ENCODE measurements at places on chromosomes 16 and 17.
A peak's percentile ranks its signal among the peaks of the same experiment; 100 is the strongest.

GRCh38 chr17:42853597-42853967 lies 2.6 kb downstream of the AOC3 start:
- DNase-seq: no peak

DNA sequence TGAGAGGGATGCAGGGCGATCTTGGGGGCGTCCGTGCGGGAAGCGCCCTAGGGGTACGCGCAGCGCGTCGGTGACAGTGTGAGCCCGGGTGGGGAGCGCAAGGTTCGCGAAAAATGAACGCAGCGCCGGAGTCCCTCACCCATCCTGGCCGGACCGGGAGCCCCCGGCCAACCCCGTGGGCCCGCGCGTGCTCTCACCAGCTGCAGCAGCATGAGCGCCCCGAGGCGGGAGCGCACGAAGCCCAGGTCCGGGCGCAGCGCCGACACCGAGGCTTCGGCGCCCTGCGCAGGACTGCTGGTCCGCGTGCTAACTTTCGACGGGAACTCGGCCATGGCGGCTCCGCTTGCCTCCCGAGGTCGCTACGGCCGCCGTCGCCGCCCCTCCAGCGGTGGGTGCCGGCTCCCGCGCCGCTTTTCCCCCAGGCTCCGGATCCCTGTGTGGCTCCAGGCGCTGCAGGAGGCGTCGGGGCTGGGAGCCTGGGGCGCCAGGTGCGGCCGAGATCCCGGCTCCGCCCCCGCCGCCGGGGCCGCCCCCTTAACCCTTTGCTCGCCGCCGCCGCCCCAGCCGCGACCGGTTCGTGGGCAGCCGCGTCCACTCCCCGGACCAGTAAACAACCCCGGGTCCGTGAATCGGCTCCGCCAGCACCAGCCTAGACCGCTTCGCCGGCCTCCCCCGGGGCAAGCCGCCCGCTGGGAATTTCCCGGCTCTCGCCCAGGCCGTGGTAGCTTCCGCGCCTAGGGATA lies at the start of gene PLLP:
Gene PLLP (minus strand): TSS at position 464 of the 743 bp plus-strand sequence. CDS start 132 bp downstream, at position 332.
- DNase-seq: peak; percentile 45

DNA sequence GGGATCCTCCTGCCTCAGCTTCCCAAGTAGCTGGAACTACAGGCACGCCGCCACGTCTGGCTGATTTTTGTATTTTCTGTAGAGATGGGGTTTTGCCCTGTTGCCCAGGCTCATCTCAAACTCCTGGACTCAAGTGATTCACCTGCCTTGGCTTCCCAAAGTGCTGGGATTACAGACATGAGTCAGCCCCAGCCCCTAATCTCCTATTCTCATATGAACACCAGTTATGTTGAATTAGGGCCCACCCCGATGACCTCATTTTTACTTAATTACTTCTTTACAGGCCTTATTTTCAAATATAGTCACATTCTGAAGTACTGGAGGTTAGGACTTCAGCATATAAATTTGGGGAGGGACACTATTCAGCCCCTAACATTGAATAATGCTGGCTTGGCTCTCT lies 49.2 kb downstream of the ZNRF1 start:
- DNase-seq: peak; percentile 34

DNA sequence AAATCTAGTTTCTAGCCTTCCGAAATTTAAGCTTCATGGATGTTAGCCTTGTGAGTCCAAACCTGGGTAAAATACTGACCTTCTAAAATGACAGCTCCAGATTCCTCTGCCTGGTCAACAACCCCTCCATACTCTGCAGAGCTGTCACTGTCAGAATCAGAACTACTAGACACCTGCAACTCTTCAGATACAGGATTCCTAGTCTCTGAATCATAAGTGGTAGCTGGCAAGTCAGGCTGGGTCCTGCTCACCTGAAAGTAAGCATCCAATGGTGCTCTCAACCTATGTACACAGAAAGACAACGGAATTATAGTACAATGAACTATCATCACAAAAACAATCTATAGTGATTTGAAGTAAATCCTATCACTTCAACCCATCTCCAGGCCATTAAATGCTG lies 14.8 kb downstream of the RFWD3 start:
- DNase-seq: no peak

- DNase-seq: peak; percentile 98
Measured at GRCh38 chr17:7887482-7888183, 956 bp upstream of the CHD3 start.

DNA sequence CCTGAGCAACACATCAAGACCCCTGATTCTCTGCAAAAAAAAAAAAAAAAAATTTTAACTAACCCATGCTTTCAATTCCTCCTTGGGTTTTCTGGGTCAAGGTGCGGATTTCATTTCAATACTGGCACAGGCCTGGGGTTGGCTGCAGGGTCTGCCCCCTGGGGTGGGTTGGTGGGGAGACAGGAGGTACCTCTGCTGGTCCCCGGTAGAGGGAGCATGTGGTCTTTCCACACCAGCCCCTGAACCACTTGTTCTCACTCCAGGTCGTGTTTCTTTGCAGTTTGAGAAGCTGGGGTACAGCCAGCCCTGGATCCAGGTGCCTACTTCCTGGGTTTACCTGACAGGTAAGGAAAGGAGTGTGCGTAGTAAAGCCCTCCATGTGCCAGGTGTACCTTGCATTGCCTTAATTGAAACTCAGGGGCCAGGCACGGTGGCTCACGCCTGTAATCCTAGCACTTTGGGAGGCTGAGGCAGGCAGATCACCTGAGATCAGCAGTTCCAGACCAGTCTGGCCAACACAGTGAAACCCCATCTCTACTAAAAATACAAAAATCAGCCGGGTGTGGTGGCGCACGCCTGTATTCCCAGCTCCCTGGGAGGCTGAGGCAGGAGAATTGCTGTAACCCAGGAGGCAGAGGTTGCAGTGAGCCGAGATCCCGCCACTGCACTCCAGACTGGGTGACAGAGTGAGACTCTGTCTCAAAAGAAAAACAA lies 21.8 kb downstream of the SDR42E2 start:
- DNase-seq: no peak

DNA sequence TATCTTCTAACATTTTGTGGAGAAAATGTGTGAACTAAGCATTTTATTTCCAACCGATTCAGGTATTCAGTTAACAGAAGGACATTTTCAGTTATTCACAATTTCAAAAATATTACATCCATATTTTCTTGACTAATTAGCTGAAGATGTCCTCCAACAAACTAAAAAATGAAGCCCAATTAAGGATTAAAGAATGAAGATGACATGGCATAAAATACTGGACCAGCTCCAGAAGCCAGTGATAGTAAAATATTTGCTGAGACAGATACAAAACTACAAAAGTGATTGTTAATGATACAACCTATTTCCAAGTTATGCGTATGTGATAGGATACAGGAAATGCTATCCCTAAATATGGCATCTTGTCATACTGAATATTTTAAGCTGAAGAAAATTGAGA lies 48.6 kb downstream of the PMP22 start:
- no peak for DNase-seq

DNA sequence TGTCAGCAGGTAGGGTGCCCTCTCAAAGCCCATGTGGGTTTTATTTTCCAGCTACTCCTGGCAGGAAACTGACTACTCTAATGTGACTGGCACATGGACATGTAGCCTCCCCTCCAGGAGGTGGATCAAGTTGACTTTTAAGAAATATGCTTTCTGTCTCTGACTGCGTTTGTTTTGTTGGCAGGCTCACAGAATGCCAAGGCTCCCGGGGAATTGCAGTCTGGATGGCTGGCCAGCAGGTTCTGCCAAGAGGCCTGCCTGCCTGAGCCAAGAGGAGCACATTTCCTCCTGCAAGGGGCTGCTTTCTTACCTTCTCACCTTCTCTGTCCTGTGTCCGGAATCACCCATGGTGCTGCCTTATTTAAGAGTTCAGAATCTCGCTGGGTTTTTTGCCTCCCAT lies 217.3 kb upstream of the ERCC4 start:
- DNase-seq: no peak

DNA sequence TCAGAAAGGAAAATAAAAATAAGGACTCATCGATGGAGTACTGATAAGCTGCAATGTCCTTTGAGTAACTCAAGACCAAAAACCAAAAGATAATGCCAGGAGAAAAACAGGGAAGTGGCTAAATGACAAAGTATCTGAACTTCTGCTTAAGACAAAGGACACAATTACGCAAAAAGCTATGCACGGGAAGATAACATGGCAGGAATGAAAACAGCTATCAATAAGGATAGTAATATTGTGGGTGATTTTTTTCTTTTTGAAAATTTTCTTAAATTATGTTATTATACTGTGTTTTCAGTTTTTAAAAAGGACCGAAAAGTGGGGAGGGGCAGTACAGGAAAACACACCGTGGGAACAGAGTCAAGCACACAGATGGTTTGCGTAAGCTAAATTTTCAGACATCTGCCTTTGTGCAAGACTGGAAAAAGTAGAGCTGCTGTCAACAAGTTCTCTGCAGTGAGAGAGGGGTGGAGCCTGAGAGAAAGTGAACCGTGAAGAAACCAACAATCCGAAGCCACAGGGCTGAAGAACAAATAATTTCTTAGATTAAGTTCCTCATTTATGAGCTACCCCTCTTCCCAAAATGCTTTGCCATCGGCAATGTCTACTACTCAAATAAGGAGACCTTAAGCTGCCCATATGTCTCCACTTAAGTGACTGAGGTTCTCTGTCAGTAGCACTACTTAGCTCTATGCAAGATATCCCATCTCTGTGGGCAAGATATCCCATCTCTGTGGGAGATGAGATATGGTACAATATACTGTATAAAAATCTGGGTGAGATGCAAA lies 99.9 kb upstream of the CORO6 start:
- DNase-seq: peak; percentile 97

DNA sequence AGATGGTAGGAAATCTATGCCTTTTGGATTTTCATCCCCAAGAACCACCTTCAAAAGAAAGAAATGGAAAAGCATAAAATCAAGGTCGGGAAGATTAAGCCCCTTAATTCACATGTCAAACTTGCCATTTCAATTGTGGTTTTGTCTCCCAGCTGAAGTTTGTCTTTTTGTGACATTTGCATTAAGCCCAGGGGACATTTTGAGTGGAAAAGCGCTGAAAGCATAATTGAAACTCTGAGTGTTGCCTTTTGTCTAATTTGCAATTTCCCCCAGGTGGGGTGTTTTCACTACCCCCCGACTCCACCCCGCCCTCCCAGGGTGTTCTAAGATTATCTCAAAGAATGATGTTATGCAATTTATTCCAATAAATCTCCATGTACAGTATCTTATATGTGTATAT lies 396.2 kb downstream of the CDH13 start:
- no peak for DNase-seq

DNA sequence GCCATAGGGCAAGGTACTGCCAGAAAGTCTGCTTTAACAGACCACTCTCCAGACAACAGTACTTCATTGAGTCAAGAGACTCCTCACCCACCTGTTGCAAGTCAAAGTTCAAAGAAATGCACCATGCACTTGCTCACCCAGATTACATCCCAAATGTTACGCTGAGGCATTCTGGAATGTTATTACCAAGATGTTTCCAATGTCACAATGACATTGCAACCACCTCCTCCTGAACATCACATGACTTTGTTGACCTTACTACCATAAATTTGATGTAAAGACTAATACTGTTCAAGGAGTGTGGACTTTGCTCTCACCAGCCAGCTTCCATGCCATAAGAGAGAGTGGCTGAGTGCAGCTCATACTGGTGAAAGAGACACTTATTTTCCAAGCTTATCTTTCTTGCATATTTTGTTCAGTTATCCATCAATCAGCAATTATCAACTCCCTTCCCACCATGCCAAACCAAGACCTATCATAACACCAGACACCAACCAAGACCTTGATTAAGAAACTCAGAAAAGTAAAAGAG lies 58.5 kb upstream of the BCAR1 start:
- DNase-seq: peak; percentile 24

- DNase-seq: no peak
Measured at GRCh38 chr16:11597235-11598095, 10.7 kb upstream of the LITAF start.

GRCh38 chr16:49730772-49731171 lies 125.1 kb downstream of the ZNF423 start:
- no peak for DNase-seq

DNA sequence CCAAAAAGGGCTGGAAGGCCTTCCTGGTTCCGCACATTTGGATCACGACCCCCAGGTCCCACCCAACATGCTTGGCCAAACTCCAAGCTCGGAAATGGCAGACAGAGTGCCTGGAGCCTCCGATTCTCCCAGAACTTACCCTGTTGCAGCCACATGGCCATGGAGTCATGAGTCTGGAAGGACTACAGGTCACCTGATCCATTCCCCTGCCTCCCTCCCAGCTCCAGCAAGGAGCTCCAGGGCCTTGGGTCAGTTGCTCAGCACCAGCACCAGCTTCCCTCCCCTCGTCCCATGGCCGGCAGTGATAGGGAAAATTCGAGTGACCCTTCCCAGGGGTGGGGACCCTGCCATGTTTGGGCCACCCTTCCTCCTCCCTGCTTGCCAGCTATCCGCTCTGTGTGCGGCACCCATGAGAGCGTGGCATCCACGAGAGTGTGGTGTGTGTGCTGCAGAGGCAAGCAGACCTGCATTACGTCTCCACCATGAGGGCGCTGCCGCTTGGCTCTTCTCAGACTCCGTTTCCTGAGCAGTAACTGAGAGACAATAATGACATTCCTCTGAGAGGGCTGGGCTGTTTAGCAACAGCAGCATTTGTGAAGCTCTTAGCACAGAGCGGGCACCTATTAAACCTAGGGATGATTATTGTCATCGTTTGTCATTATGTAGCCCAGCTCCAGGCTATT lies 21.3 kb upstream of the RPL38 start:
- no peak for DNase-seq

- no peak for DNase-seq
Measured at GRCh38 chr16:53611179-53611696, 92.4 kb downstream of the RPGRIP1L start.

DNA sequence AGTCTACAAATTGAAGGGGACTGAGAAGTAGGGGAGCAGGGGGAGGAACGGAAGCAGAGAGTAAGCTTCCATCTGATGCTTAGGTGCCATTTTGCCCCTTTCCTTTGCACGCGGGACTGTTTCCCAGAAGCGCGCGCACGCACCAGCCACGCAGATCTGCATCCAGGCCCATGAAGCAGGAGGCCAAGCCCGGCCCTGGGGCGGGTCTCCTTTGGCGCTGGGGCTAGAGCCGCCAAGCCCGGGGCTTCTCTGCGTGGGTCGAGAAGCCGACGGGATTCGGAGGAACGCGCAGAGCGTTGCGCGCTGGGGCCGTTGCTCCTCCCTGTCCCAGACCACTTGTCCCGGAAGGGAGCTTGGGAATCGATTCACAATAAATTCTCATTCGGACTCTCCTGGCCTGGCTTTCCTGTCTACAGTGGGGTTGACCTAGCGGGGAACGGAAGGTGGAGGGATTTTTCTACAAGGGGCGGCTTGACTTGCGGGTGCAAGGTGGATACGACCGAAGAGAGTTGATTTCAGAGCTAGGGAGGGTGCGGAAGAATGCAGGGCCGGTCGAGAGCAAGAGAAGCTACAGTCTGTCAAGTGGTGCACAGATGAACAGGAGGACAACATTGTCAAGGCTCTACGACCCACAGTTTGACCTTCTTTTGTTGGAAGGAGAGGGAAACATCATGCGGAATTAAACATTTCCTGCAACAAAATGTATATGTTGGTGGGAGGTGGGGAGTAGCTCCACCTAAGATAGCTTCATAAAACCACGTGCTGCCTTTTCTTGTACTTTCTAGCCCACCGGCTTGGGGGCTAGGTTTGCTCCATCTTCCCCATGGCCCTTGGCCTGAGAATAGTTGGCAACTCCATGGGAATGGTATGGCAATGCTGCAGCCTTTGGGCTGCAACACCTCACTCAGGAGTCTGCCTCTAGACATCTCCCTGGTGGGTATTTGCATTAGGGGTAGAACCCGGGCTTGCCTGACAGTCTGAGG lies 4.5 kb downstream of the HOXB9 start:
- no peak for DNase-seq

- no peak for DNase-seq
Measured at GRCh38 chr16:50040710-50041109, 15.7 kb downstream of the CNEP1R1 start.
